ENCODE measurements at places on chromosomes 3 and 15. TPM values are rescaled to one million over a fixed set of nuclear protein-coding genes. Genes with fewer than 3 reads are reported as not detected.

- H3K27me3 ChIP-seq: no peaks in the 10 kb centered on the region
- H3K4me3 ChIP-seq: no peak overlapping the region
- H3K27ac ChIP-seq: no peak overlapping the region
- no peaks in the 10 kb centered on the region for H3K4me1 ChIP-seq
- no peaks in the 10 kb centered on the region for H3K36me3 ChIP-seq
- DNase-seq: no peak
Observed at GRCh38 chr15:54322341-54322740, 344.1 kb downstream of the UNC13C start.

- H3K4me3 ChIP-seq: no peak overlapping the region
- no peak for DNase-seq
- no peaks in the 10 kb centered on the region for H3K4me1 ChIP-seq
- H3K36me3 ChIP-seq: no peaks in the 10 kb centered on the region
Observed at GRCh38 chr3:6282918-6283317, 578.0 kb upstream of the GRM7 start.

DNA sequence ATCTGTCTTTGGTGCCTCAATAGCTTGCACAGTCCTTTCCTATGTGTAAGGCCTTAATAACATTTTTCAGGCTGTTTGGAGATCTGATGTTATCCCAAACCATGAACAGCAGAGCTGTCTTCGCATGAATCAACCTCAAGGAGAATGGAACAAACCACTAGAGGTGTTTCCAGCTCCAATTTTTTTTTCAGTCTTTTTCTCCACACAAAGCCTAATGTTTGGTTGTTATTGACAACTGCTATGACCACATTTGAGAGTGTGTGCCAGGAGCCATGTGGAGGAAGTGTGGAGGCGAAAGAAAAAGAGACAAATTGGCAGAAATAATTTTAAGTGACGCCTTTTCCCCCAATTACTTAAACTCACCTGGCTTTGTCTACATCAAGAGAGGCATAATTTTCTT, 38.7 kb downstream of the RTP4 start:
- no peak for DNase-seq
- no peaks in the 10 kb centered on the region for H3K36me3 ChIP-seq
- no peaks in the 10 kb centered on the region for H3K4me1 ChIP-seq
- no peak overlapping the region for H3K4me3 ChIP-seq

DNA sequence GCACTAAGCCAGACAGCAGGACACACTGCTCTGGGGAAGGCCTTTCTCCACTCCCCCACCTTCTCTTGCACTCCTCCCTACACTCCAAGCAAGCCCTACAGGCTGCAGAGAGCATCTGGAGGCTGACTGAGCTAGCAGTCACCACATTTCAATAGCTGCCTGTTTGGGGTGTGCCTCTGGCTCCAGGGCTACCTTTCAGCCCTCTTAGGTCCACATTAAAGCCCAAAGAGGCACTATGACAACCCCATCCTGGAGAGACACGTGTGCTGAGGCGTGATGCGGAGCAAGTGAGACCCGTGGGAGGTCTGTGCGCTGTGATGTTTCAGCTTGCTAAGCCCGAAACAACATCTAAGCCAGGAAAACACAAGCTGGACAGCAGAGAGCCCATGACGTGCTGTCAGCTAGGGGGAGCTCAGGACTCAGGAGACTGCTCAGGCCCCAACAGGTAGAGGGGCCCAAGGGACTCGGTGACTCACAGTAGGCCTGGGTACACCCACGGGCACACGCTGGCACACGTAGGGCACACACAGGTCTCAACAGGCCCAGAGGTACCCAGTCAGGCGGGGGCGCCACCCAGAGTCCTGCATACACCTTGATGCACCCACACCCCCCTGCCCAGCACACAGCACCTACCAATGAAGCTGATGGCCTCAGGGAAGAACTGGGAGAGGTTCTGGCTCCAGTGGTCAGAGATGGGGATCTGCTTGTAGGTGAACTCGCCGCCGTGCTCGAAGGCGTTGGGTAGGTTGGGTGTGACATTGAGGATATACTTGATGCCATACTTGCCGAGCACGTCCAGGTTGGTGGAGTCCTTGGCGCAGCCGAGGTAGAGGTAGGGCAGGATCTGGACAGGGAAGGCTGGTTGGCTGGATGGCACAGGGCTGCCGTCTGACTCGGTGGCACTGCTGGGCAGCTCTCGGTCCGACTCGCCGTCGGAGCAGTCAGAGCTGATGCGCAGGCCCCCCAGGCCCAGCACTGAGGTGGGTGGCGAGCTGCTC, 2.8 kb downstream of the DUSP7 start:
- peaks cover 2% of the 10 kb centered on the region for H3K36me3 ChIP-seq
- peak; percentile 67 for DNase-seq
- H3K4me3 ChIP-seq: peak overlapping the region; percentile 91
- H3K27ac ChIP-seq: peak overlapping the region; percentile 99

GRCh38 chr3:120196812-120197211, 88.2 kb downstream of the GPR156 start:
- no peak for DNase-seq
- no peaks in the 10 kb centered on the region for H3K27me3 ChIP-seq
- no peak overlapping the region for H3K27ac ChIP-seq
- H3K36me3 ChIP-seq: no peaks in the 10 kb centered on the region

Gene DUOXA2
- not detected for total RNA-seq

Gene CSPG4
- total RNA-seq: not detected

Gene PARP6
- total RNA-seq: 132 TPM

Gene BNC1
- not detected for total RNA-seq

Gene NR2F2
- not detected for total RNA-seq

Data from activated T-cell treated with anti-CD3 and anti-CD28 coated beads, Interleukin-2, amount 50 U/mL, for 72 hours (primary cell).